ENCODE measurements at places on chromosomes 4 and X.

DNA sequence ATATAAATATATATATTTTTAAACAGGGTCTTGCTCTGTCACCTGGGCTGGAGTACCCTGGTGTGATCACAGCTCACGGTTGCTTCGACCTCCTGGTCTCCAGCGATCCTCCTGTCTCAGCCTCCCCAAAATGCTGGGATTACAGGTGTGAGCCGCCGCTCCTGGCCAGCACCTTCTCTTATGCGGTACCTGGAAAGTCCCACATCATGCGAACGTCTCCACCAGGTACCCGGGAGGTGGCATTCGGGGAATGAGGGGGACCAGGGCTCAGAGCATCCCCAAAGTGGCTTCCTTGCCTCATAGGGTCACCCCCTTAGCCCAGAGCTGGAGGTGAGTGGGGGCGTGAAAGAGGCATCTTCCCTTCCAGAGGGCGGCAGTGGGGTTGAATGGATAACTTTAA lies 84.0 kb upstream of the PPP2R3B start:
- DNase-seq, result no peak

GRCh38 chrX:118974908-118975671 lies 672 bp downstream of the LONRF3 start:
- peak; percentile 27 for DNase-seq

DNA sequence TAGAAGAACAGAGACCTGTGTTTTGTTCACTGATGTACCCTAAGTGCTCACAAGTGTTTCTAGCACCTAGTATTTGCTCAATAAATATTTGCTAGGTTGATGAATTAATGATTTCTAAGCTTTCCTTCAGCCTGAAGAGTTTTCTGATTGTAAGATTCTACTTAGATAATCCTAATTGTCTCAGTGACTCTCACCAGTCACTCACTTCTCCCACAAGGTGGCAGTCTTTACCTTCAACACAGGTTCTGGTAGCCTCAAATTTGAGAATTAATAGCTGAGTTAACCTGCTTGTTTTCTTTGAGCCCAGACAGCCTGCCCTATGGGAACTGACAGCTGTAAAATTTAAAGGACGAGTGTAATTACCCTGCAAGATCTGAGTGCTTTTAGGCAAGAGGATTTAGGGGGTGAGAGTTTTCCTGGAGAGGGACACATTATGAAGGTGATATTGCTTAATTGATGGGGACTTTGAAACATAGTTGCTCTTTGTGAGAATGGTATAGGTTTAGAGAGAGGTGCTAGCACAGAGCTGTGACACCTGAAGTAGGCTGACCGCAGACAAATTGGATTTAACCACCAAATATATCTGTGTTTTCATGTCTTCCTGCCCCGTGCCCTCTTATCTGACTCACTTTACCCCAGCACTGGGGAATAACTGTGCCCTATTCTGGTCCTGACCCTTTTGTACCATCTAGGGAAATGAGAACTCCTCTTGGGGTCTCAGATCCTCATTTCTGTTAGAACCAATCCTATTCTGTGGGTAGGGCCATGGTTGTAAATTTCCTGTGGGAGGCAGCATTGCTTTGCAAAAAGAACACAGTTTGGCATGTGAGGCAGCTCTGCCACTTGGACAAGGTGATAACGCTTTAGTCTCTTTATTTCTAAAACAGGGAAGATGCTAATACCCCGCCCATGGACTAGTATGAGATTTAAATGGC lies 27.7 kb downstream of the CD38 start:
- DNase-seq, result peak; percentile 35

GRCh38 chr4:57550198-57550597 lies 440.0 kb upstream of the IGFBP7 start:
- DNase-seq, result peak; percentile 38

DNA sequence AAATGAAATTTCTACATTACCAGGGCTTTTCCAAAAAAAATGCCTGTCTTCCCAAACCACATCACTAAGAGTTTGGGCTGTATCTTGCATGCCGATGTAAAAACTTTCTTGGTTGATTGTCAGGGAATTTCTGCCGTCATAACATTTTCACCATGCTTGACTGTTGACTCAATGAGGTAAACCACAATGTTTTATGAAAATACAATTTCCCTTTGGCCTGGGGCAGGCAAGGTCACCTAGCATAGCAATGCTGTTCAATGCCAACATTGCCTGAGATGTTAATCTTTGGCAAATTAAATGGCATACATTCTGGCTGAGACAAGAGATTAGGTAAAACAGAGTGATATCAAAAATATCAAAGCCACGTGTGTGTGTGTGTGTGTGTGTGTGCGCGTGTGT lies 137.1 kb upstream of the TBL1X start:
- no peak for DNase-seq
